ENCODE measurements at places on chromosomes 5 and 9. TPM values are rescaled to one million over a fixed set of nuclear protein-coding genes. Genes with fewer than 3 reads are reported as not detected.

Gene PCDH1
- polyA plus RNA-seq, result 22.5 TPM

Gene FSD1L
- 9.0 TPM for polyA plus RNA-seq

Gene SLCO6A1
- polyA plus RNA-seq, result not detected

Gene ELOVL7
- 0.76 TPM for polyA plus RNA-seq

Gene LMBRD2
- polyA plus RNA-seq, result 19.9 TPM

Gene SPATA31C1
- 0.41 TPM for polyA plus RNA-seq

Gene IL17B
- polyA plus RNA-seq, result 1.4 TPM

Gene COL5A1
- polyA plus RNA-seq, result 111 TPM

Gene NFIB
- polyA plus RNA-seq, result 53.9 TPM

Gene PCDHB10
- 11.3 TPM for polyA plus RNA-seq

Gene MARCHF3
- polyA plus RNA-seq, result 7.0 TPM

Gene TESK1
- polyA plus RNA-seq, result 49.4 TPM

Gene CD180
- 1.2 TPM for polyA plus RNA-seq

Gene OLFML2A
- 22.1 TPM for polyA plus RNA-seq

Gene C5orf52
- polyA plus RNA-seq, result not detected

Gene EFNA5
- 31.0 TPM for polyA plus RNA-seq

Gene PTGES
- 5.0 TPM for polyA plus RNA-seq

Gene SH3TC2
- 0.85 TPM for polyA plus RNA-seq

Gene UGT3A2
- polyA plus RNA-seq, result 11.6 TPM

Gene LURAP1L
- polyA plus RNA-seq, result 23.1 TPM

Gene TMEM171
- 5.4 TPM for polyA plus RNA-seq

Gene KIF4B
- polyA plus RNA-seq, result 0.18 TPM

Gene ATP6V0E1
- 162 TPM for polyA plus RNA-seq

Gene LRRC19
- 0.38 TPM for polyA plus RNA-seq

Gene UGCG
- 69.0 TPM for polyA plus RNA-seq

Gene CDH9
- polyA plus RNA-seq, result 61.8 TPM

Gene SVEP1
- polyA plus RNA-seq, result 8.7 TPM

Gene OR1Q1
- not detected for polyA plus RNA-seq

Gene BTNL3
- not detected for polyA plus RNA-seq

Gene CDKN2B-AS1
- polyA plus RNA-seq, result not detected

Gene SCGB3A2
- polyA plus RNA-seq, result 7.1 TPM

Gene SLC2A8
- polyA plus RNA-seq, result 16.2 TPM

Gene PKD2L2
- 0.33 TPM for polyA plus RNA-seq
